ENCODE measurements at places on chromosomes 1 and 21.

- no peak for DNase-seq
Measured at GRCh38 chr1:196774603-196775002, at the start of gene CFHR3. Gene CFHR3 (plus strand): TSS chr1:196774840. CDS start chr1:196774887, 47 bp downstream.

DNA sequence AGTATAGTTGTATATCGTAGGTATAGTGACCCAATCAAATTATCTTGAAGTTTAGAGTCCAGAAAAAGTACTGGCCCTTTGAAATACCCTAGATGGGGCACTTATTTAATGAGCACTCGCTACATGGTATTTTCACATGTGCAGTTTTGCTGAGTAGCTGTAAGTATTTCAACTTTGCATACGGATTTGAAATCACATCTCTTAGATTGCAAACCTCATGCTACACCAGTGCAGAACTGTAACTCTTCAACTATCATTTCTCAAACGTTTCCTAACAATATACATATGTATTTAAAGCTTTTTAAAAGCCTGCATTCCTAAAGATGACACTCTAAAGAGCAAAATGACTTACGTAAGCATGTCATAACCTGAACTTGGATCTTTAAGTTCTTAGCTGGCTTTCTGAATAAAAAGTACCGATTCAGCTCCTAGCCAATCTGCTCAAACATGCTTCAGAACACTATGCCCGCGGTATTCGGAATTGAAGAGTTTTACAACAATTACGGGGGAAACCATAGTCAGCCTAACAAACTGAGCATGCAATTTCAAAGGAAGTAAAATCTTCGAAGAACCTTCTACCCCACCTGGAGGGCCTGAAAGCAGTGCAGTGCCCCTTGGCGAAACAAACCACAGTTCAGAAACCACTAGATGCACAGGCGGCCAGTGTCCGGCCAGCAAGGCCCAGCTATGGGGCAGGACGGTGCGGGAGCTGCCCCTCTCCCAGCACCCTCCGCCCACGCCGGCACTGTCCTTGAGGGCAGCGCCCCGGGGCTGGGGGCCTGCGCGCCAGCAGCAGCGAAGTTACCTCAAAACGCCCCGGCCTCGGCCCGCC lies 863 bp downstream of the FH start:
- no peak for DNase-seq

- no peak for DNase-seq
Measured at GRCh38 chr1:183226963-183227362, 40.9 kb downstream of the LAMC2 start.

GRCh38 chr1:197967066-197967465 lies 49.9 kb downstream of the LHX9 start:
- DNase-seq, result no peak

DNA sequence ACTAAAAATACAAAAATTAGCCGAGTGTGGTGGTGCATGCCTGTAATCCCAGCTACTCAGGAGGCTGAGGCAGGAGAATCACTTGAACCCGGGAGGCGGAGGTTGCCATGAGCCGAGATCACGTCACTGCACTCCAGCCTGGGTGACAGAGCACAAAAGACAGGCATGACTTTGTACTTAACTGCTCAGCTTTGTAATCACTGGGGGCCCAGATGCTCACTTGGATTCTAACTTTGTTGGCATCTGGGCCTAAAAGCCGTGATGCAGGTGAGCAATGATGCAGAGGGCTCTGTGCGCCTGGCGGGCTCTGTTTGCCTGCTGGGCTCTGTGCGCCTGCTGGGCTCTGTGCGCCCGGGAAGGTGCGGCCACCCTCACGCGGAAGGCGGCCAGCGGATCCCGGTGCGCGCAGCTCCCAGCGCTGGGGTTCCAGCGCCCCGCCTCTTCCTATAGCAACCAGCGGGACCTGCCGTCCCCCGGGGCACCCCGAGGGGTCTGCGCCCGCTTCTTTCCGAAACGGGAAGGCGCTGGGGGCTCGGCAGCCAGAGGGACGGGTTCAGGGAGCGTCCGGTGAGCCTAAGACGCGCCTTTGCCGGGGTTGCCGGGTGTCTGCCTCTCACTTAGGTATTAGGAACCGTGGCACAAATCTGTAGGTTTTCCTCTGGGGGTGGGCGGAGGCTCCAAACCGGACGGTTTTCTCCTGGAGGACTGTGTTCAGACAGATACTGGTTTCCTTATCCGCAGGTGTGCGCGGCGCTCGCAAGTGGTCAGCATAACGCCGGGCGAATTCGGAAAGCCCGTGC lies 31.7 kb downstream of the PRMT2 start:
- no peak for DNase-seq

DNA sequence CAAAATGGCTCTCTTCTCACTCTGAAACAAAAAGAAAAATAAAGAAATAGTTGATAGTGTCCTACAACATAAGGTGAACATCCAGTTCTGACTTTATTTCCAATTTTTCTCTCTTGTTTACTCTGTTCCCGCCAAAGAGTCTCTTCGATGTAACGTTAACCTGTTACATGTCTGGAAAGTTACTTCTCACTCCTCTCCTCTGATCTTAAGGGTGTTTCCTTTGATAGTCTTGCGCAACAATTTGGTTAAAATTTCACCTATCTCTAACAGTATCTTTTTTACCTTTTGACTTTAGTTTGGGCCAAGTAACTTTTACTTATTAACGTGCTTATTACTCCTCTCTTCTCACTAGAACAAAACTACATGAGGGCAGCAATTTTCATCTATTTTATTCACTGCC lies 1450.2 kb downstream of the BRINP3 start:
- DNase-seq, result no peak

DNA sequence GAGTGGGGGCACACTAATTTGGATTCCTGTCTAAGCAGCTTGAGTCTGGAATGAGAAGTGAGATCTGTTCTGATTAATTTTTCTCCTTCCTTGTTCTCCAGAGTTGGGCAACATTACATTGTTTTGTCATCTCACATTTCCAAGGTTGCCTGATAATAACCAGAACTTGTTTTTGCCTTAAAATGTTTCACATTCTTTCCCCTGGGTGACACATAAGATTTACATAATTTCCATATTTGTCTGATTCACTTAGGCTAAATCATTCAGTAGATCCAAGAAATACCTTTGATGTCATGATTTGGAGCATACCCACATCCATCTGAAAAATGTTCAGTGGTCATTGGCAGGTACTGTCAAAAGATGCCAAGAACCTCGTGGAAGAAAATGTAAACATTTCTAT lies 60.3 kb downstream of the XCL2 start:
- DNase-seq, result no peak
